AG04449 (cell line): ENCODE measurements at places on chromosomes 3 and 15.

GRCh38 chr3:6747017-6747416 is 113.9 kb upstream of the GRM7 start:
- DNase-seq = no peak

DNA sequence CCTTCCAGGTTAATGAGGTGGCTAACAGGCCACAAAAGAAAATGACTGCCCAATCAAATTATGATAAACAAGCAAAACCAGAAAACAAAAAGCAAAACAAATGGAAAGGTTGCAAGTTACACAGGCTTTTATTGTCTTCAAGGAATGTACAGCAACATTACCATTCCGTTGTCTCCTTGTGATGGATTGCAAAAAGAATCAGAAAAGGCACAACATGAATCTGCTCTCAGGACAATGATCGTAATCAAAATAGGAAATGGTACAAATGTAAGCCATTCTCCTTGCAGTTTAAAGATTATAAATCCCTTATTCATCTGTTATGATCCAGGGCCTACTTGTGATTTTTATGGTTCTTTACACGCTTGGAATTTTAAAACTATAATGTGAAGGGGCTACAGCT is 125.8 kb downstream of the ECT2 start:
- DNase-seq = no peak

- no peak for DNase-seq
These were observed 562.0 kb downstream of the ROBO2 start for GRCh38 chr3:77601823-77602415.

- DNase-seq = no peak
These were observed 27.3 kb downstream of the KLF13 start for GRCh38 chr15:31353931-31354330.

GRCh38 chr15:93209690-93210445 is 120.9 kb upstream of the RGMA start:
- DNase-seq = no peak

DNA sequence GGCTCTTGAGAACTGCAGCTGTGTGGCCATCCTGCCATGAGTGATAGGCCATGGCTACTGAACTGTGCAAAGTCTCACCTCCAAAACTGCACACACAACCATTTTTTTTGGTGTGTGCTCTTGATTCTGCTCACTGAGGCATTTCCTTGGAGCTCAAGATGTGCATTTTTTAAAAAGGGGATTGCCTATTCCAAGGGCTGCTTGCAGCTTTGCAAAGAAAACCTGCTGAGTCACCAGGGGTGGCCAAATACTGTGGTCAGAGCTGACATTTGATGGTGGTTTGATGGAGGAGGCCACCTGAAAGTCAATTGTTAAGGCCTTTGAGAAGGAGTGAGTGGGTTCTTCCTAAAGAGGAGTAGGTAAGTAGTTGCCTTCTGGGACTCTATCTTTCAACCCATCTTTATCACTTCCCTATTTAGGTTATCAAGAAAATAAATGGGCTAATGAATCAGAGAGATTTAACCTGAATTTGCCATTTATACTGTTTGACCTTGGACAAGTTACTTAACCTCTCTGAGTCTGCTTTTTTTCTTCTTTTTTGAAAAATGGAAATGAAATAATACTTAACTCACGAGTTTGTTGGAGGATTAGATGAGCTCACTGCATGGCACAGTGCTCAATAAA is 87.9 kb downstream of the CHST2 start:
- peak; percentile 10 for DNase-seq

DNA sequence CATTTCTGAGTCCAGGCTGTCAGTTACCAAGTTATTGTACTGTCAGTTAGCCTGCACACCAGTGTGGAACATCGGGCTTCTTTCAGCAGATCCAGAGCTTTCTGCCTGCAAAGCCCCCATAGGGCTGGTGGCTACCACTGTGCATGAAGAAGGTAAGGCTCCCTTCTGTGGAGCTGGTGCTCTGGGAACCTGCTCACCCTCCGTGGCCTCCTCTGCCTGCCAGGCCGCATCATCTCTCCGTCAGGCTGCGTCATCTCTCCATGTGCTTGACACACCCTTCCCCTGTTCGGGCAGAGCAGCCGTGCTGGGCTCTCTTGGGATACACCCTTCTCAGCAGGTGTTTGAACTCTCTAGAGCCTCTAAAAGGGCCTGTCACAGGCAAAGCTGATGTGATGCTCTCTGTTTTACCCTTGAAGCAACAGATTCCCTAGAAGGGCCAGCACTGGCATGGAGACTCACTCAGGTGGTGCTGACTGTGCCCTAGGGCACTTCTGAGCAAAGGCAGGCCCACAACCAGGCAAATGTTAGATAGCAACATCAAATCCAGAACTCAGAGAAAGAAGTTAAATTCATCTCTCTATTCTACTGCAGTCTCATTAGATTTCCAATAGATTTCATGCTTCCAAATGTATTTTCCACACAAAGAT is 261.1 kb downstream of the EPHB1 start:
- no peak for DNase-seq

- no peak for DNase-seq
These were observed 574 bp downstream of the CHST2 start for GRCh38 chr3:143119974-143120715.

DNA sequence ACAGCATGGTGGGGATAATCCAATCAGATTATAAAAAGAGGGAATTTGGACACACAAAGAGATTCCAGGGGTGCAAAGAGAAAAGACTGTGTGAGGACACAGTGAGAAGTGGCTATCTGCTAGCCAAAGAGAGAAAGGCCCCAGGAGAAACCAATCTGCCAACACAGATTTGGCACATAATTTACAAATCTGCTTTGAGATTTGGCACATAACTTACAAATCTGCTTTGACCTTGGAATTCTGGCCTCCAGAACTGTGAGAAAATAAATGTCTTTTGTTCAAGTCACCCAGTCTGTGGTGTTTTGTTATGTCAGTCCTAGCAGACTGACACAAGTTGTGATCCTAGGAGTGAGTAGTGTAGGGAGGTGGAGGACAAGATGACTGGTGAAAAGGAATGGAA is 3.5 kb upstream of the TM4SF18 start:
- no peak for DNase-seq

DNA sequence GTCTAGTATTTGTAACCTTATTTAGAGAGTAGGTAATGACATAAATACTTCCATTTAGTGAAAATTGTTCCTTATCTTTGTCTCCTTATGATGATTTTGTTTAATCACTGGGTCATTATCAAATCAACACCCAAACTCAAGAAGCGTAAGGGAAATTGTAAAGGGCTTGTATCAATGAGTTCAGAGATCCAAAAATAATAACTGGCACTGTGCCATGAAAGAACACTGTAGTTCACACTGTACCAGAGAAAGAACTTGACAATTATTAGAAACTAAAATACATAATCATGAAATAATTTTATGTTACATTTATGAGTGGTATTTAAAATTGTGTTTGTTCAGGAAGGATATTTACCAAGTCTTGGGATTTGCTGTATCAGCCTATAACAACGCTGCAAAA is 895.4 kb downstream of the FHIT start:
- DNase-seq = no peak
